Placental pericyte (primary cell): ENCODE measurements at places on chromosomes 7 and 10. TPM values are rescaled to one million over a fixed set of nuclear protein-coding genes. Genes with fewer than 3 reads are reported as not detected.

ZNF32 gene
- total RNA-seq, result 18.8 and 22.2 TPM in 2 replicates

CLRN3 gene
- total RNA-seq, result not detected in 2 replicates

MBL2 gene
- not detected in 2 replicates for total RNA-seq

PON3 gene
- not detected in 2 replicates for total RNA-seq

GIMAP7 gene
- not detected in 2 replicates for total RNA-seq

NPTX2 gene
- under 0.01 and 4.3 TPM in 2 replicates for total RNA-seq

HGF gene
- 282 and 285 TPM in 2 replicates for total RNA-seq

CCSER2 gene
- total RNA-seq, result 28.4 and 33.5 TPM in 2 replicates

PCGF5 gene
- total RNA-seq, result 24.9 and 33.3 TPM in 2 replicates

SUN3 gene
- total RNA-seq, result not detected in 2 replicates
